ENCODE measurements at places on chromosomes 12 and 14.

DNA sequence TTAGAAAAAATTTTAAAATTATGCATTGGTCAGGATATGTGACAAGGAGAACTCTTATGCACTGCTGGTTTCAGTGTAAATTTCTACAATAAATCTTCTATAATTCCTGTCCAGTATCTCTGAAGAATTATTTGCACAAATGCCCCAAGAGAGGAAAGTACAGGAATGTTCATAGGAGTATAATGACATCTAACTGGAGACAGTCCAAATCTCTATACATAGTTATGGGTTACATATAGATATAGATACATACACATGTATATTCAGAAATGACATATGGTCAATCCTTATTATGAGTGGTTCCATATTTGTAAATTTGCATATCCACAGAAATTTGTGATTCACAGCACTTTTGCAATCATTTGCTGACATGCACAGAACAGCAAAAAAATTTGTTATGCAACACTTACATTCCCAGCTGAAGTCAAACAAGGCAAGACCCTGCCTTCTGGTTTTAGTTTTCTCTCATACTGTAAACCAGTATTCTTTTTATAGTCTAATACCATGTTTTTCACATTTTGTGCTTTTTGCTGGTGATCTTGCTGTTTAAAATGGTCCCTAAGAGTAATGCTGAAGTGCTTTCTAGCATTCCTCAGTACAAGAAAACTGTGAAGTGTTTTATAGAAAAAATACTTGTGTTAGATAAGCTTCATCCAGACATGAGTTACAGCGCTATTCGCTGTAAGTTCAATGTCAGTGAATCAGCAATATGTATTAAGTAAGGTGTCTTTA, 103.8 kb downstream of the SLC16A7 start:
- no peak for DNase-seq
- H3K4me1 ChIP-seq, result no peaks in the 10 kb centered on the region
- H3K27ac ChIP-seq, result no peak overlapping the region

- H3K4me3 ChIP-seq, result no peak overlapping the region
- no peak for DNase-seq
- no peak overlapping the region for H3K27ac ChIP-seq
- H3K36me3 ChIP-seq, result no peaks in the 10 kb centered on the region
- no peaks in the 10 kb centered on the region for H3K27me3 ChIP-seq
Measured at GRCh38 chr12:87246726-87247125, 782.5 kb downstream of the C12orf50 start.

DNA sequence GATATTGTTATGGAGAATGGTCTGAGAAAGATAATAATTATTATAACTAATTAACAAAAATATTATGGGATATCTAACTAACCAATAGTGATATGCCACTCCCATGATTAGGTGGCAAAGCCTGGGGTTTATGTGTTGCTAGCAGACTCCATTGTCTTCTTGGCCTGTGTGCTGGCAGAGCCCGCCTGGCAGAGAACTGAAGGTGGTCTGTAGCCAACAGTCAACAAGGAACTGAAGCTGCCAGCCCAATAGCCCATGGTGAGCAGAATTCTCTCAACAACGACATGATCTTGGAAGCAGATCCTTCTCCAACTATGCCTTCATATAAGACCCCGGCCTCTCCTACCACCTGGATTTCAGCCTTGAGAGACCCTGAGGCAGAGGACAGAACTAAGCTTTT, 258.8 kb downstream of the SLC15A4 start:
- no peaks in the 10 kb centered on the region for H3K27me3 ChIP-seq
- H3K36me3 ChIP-seq, result peaks cover 8% of the 10 kb centered on the region
- H3K4me3 ChIP-seq, result no peak overlapping the region
- H3K4me1 ChIP-seq, result peaks cover 3% of the 10 kb centered on the region
- H3K27ac ChIP-seq, result no peak overlapping the region
- no peak for DNase-seq

DNA sequence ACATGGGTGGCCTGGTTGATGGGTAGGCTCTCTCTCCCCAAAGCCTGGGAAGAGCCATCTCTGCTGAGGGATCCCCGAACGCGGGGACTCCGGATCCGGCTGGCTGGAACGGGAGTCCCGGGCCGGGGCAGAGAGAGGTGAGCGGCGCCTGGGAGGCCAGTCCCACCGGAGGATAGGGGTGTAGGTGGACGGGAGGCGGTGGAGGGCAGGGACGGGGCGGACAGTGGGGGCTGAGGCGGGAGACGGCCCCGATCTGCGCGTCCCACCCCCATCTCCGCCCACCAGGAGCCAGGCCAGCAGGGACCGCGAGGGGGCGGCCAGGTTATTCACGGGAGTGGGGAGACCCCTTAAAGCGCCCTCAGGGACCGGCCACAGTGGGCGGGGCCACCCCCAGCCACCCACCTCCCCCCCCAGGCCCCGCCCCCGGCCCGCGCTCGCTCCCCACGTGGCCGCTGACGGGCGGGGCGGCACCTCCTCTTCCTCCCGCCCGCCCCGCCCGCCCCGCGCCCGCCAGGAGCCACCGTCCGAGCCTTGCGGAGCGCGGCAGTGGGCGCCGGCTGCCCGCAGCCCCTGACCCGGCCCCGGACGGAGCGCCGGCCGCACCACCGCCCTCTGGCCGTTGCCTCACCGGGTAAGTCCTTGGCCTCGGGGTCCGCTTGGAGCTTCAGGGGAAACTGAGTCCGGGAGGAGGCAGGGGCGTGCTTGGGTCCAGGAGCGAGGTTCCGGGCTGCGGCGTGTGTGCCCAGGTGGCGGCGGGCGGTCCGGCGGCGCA, at the start of gene INF2:
INF2 (plus strand) TSS at position 510 of the 772 bp plus-strand sequence. CDS start 11,748 bp downstream, outside the sequence.
- H3K4me1 ChIP-seq, result no peaks in the 10 kb centered on the region
- H3K36me3 ChIP-seq, result no peaks in the 10 kb centered on the region
- no peak within 1 kb of the TSS for H3K27ac ChIP-seq
- H3K4me3 ChIP-seq, result no peak within 1 kb of the TSS
- DNase-seq, result peak; percentile 37

DNA sequence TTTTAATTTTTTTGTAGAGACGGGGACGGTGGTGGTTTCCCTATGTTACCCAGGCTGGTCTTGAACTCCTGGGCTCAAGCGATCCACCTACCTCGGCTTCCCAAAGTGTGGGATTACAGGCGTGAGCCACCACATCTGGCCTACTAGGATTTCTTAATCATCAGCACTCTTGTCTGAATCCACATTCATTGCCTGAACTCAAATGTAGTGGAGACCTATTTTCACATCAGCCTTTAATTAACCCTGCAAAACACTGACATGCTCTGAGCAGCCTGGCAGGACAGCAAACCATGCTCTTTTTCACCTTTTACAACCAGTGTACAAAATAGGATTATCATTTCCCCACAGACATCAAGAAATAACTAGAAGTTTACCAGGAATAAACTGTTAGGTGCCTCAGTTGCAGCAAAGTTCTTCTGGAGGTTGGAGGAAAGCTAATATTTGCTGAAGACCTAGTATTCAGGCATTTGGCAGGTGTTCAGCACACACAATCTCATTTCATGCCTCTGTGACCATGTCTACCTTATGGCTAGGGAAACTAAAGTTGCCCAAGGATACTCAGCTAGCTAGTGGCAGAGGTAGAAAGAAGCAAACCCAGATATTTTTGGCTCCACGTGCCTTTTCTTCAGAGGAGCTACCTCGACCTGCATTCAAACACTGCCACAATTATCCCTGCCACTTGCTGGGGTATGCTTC, 37.7 kb downstream of the CFL2 start:
- no peak overlapping the region for H3K27ac ChIP-seq
- no peak overlapping the region for H3K4me3 ChIP-seq
- DNase-seq, result no peak
- peaks cover 3% of the 10 kb centered on the region for H3K4me1 ChIP-seq
- H3K27me3 ChIP-seq, result peaks cover 3% of the 10 kb centered on the region
- H3K36me3 ChIP-seq, result no peaks in the 10 kb centered on the region

DNA sequence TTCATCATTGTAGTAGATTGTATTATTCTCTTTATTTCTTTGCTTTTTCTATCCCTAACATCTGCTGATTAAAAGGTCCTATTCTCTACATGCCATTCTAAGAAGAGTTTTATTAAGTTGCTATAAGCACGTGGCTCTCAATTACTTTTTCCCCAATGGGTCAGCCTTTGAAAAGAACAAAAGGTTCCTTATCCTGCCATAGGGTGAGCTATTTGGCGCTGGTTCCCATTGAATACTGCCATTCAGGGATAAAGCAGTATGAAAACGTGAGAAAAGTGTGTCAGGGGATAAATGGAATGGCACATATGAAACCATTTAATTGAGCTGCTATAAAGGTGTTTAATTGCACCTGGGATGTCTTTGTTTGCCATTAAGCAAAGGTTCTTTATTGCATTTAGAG, 80.9 kb downstream of the SYNE2 start:
- no peak for DNase-seq
- H3K4me1 ChIP-seq, result no peaks in the 10 kb centered on the region
- no peaks in the 10 kb centered on the region for H3K27me3 ChIP-seq
- H3K27ac ChIP-seq, result no peak overlapping the region
- no peaks in the 10 kb centered on the region for H3K36me3 ChIP-seq

- peak; percentile 90 for DNase-seq
- peaks cover 57% of the 10 kb centered on the region for H3K27me3 ChIP-seq
- H3K4me1 ChIP-seq, result peaks cover 9% of the 10 kb centered on the region
- no peaks in the 10 kb centered on the region for H3K36me3 ChIP-seq
Measured at GRCh38 chr14:36661506-36662257, at the start of gene PAX9. TSS of gene PAX9 (plus strand) at chr14:36661860. CDS start at chr14:36662090, 230 bp downstream.

DNA sequence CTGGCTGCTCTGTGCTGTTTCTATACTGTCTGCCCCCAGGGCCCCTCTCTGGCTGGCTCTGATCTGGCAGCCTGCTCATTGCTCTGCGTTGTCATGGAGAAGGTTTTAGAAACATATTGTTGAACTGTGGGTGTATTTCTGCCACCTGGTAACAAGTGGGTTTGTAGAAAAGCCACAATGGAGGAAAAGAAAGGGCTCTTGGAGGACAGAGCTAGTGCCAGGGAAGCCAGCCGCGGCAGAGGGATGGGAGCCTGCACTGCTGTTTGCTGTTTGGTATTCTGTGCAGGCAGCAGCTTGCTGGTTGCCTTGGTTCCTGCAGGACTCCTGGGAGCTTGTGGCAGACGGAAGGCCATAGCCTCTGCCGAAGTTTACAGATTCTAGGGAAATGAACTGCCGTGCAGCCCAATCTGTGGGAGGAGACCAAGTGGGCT, 15.1 kb downstream of the CCDC177 start:
- H3K27ac ChIP-seq, result peak overlapping the region; percentile 98
- H3K4me3 ChIP-seq, result peak overlapping the region; percentile 76
- DNase-seq, result peak; percentile 81
- no peaks in the 10 kb centered on the region for H3K36me3 ChIP-seq
- peaks cover 3% of the 10 kb centered on the region for H3K27me3 ChIP-seq
- H3K4me1 ChIP-seq, result peaks cover 21% of the 10 kb centered on the region

- peak overlapping the region; percentile 1 for H3K27ac ChIP-seq
- H3K4me3 ChIP-seq, result no peak overlapping the region
- H3K36me3 ChIP-seq, result no peaks in the 10 kb centered on the region
- no peak for DNase-seq
- no peaks in the 10 kb centered on the region for H3K4me1 ChIP-seq
- peaks cover 7% of the 10 kb centered on the region for H3K27me3 ChIP-seq
Measured at GRCh38 chr14:99382781-99383471, 97.7 kb downstream of the SETD3 start.

- peaks cover 5% of the 10 kb centered on the region for H3K36me3 ChIP-seq
- no peak overlapping the region for H3K4me3 ChIP-seq
- no peaks in the 10 kb centered on the region for H3K4me1 ChIP-seq
- no peak overlapping the region for H3K27ac ChIP-seq
- peaks cover 3% of the 10 kb centered on the region for H3K27me3 ChIP-seq
- no peak for DNase-seq
Measured at GRCh38 chr12:108173160-108173559, 44.1 kb downstream of the WSCD2 start.

GRCh38 chr12:52614381-52615207, 3.8 kb downstream of the KRT73 start:
- no peaks in the 10 kb centered on the region for H3K4me1 ChIP-seq
- no peak overlapping the region for H3K4me3 ChIP-seq
- H3K27ac ChIP-seq, result no peak overlapping the region
- peaks cover 9% of the 10 kb centered on the region for H3K36me3 ChIP-seq

DNA sequence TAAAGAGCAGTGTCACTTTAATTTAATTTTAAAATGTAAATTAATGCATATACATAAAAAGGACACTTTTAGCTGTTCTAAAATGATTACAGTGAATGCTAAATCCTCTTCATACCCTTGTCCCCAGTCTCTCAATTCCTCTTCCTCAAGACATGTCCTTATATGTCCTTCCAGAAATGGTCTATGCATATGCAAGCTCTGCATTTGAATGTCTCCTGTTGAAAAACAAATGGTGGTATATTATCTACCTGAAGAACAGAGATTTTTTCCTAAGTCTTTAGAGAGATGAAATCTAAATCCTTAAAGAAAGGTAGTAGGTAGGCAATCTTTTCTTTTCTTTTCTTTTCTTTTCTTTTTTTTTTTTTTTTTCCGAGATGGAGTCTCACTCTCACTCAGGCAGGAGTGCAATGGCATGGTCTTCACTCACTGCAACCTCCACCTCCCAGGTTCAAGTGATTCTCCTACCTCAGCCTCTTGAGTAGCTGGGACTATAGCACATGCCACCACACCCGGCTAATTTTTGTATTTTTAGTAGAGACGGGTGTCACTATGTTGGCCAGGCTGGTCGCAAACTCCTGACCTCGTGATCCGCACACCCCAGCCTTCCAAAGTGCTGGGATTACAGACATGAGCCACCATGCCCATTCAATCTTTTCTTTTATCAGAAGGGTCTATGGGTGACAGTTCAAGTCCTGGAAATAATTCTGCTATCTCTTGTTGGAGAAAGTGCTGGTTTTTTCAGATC, 180.5 kb downstream of the PRKCH start:
- H3K27ac ChIP-seq, result no peak overlapping the region
- no peaks in the 10 kb centered on the region for H3K27me3 ChIP-seq
- peaks cover 6% of the 10 kb centered on the region for H3K4me1 ChIP-seq
- no peak for DNase-seq
- no peaks in the 10 kb centered on the region for H3K36me3 ChIP-seq
- no peak overlapping the region for H3K4me3 ChIP-seq

DNA sequence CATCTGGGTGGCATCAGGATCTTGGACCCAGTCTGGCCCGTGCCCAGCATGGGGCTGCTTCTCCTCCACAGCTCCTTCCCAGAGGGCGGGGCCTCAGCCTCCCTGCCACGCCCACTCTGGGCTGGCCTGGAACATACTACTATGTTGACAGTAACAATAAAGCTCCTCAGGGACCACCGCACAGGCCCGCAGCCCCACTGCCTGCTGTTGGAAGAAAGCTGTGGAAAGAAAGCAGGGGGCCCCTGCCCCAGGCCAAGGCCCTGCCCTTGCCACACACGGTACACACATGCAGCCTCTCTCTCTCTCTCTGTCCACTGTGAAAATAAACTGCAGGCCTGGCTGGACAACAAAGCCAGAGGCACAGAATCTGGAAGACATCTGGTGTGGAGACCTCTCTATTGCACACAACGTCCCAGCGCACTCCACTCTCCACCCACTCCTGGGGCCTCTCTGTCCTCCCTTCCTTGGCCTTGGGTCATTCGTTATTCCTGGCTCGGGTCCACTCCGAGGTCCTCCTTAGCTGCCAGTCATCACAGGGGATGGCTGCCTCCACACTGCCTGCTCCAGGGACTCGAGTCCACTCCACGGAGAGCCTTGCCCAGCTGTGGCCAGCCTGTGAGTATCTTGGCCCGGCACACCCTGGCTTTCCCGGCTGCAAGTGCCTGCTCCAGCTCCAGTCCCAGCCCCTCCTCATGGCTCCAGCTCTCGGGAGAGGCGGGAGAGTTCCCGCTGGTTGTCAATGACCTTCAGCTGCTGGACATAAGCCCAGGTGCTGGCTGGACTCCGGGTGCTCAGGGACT, 11.8 kb upstream of the ENDOU start:
- peaks cover 13% of the 10 kb centered on the region for H3K27me3 ChIP-seq
- H3K4me3 ChIP-seq, result peak overlapping the region; percentile 47
- peaks cover 22% of the 10 kb centered on the region for H3K4me1 ChIP-seq
- peak overlapping the region; percentile 97 for H3K27ac ChIP-seq
